ENCODE measurements at places on chromosomes 1 and 21.

DNA sequence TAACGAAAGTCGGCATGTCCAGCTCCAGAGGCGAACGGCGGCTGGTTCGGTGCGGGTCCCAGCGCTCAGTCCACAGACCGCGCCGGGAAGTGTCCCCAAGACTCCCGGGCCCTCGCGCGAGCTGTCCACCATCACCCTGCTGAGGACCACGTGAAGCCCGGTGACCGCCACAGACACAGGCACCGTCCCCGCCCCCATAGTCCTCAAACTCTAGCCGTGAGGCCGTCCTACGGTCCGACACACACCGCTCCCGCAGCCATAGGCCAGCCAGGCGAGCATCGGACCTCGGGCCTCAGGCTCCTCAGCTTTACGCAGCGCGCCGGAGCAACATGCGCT, 535 bp downstream of the SETD4 start:
- no peak for DNase-seq

DNA sequence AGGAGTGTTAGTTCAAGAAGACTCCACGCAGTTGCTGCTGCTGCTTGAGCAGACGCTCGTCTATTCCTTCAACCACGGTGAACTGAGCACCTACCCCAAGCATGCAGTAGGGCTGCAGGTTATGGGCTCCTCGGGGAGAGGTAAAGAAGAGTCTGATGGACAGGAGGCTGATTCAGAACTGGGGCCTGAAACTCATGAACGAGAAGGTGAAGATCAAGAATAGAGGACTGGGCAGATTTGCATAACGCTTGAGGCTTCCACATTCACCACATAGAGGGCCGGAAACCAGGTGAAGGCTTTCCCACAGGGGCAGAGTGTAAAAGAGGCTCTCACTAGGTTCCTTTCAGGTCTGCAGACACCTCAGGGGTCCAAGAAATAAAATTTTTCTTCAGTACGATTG, 9.1 kb downstream of the ABCA4 start:
- DNase-seq, result no peak

GRCh38 chr1:82152356-82153271, 351.9 kb downstream of the ADGRL2 start:
- DNase-seq, result no peak

GRCh38 chr1:194295685-194296084, 1109.3 kb upstream of the B3GALT2 start:
- DNase-seq, result no peak

GRCh38 chr1:114153261-114154145, at the start of gene SYT6:
SYT6 (minus strand) TSS chr1:114153869; CDS start chr1:114153772, 97 bp downstream.
- DNase-seq, result peak; percentile 43

DNA sequence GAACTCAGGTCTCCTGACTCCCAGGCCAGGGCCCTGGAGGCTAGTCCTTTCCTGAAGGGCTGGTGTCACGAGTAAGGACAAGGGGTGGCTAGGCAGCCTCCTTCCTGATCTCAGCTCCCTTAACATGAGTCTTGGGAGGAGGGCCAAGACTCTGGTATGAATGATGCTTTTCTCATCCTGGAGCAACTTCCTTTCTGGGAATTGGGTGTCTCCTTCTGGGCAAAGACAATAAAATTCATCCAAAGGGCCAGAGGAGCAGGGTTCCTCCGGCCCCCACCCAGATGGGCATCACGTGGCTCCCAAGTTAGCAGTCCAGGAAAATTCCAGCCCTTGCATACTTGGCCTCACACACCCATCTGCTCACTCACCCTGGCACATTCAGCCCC, at the start of gene FAM167B:
Gene FAM167B (plus strand): TSS at position 335 of the 386 bp plus-strand sequence. CDS start 200 bp downstream, outside the sequence.
- DNase-seq, result no peak

GRCh38 chr1:115323366-115324004, 14.6 kb downstream of the NGF start:
- DNase-seq, result no peak

GRCh38 chr1:192224396-192224795, 66.1 kb downstream of the RGS18 start:
- no peak for DNase-seq

DNA sequence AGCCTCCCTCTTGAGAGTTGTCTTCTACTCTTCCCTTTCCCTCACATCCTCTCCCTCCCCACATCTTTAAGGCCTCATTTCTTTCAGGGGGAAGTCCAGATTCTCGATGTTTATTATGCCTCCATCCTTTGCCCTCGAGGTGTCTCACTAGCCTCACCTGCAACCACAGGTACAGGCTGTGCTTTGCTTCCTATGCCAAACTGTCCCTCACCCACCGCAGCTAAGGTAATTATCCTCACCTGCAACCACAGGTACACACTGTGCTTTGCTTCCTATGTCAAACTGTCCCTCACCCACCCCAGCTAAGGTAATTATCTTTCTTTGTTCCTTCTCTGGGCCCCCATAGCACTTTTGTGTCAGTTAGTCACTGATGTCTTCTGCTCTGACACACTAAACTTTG, 328.1 kb upstream of the SNX7 start:
- no peak for DNase-seq

DNA sequence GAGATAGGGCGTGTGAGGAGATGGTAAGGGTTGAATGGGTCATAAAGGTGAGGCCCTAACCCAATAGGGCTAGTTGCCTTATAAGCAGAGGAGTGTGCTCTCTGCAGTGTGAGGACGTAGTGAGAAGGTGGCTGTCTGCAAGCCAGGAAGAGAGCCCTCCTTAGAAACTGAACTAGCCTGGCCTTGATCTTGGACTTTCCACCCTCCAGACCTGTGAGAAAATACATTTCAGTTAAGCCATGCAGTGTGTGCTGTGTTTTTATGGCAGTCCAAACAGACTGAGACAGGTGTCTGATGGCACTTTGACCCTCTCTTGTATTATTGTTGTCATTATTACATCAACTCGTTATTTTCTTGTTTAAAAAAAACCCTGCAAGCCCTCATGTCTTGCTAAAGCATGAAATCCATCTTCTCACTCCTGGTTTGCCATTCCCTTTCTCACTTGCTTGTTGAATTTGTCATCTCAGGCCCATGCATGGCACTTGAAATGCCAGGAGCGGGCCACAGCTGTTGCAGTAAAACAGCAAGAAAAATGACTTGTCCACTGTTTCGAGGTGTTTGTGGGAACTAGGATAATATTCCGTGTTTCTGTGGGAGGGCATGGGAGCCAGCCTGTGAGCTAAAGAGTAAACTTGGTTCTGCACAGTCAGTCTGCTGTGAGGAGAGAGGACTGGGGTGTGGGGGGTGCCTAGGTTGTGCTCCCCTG, 78.6 kb downstream of the STUM start:
- no peak for DNase-seq

DNA sequence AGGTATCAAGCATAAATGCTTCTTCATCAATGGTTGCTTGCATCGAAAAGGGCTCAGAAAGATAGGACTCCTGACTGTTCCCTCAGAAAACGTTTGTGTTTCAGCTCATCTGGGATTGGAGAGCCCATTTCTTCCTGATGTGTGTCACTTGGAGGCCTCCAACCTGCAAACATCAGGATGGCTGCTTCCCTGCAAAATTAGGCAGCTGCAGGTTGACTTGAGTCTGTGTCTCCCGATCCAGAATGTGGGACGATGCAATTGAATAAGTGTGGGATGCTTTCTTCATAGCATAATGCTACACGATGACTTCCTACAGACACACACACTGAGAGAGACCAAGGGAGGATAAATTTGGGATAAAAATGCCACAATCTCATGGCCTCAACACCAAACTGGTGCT, 42.2 kb downstream of the OLIG1 start:
- DNase-seq, result no peak

GRCh38 chr1:228337711-228338520, 68.7 kb downstream of the TRIM11 start:
- DNase-seq, result no peak

GRCh38 chr1:151988405-151988923, 5.2 kb downstream of the S100A10 start:
- no peak for DNase-seq

GRCh38 chr1:92973203-92973897, 12.1 kb upstream of the DIPK1A start:
- no peak for DNase-seq

DNA sequence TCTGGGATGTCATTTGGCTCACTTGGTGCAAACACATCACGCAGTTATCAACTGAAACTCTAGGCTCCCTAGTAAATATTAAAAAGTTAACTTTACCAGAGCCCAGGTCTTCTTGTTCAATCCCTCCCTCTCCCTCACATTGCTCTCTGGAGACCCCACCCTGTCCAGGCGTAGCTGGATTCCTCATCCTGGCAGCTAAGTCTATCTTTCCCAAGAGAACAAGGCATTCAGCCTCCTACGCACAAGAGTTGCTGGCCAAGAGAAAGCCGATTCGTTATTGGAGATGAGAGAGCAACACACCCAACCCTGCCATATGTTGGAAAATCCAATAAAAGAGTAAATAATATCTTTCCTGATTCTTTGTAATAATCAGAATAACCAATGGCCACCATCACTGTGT, 117.9 kb downstream of the SLC30A10 start:
- DNase-seq, result no peak

DNA sequence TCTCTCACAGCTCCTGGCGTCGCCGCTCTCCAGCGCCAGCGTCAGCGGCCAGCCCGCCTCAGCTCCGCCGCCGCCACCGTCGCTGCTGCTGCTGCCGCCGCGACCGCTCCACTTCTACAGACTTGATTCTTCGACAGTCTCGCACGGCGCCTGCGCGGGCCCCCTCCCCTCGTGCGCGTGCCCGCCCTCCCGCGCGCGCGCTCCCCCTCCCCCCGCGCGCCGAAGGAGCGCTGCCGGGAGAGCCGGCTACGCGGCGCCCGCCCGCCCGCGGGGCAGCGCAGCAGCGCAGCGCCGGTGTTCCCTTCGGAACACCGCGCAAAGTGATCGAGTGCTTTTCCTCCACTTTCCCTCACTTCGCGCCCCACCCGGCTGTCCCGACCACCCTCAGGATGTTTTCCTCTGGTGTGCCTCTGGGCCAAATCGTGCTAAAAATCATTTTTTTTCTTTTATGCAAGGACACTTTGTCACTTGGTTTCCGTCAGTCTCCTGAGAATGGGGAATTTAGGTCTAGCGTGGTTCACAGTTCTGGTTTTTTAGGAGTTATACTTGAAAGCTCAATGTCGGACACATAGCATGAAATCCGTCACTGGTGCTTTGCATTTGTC, at the start of gene IRF2BP2:
Gene IRF2BP2 (minus strand): TSS at position 118 of the 605 bp plus-strand sequence. CDS start 684 bp downstream, outside the sequence.
- DNase-seq, result peak; percentile 73

DNA sequence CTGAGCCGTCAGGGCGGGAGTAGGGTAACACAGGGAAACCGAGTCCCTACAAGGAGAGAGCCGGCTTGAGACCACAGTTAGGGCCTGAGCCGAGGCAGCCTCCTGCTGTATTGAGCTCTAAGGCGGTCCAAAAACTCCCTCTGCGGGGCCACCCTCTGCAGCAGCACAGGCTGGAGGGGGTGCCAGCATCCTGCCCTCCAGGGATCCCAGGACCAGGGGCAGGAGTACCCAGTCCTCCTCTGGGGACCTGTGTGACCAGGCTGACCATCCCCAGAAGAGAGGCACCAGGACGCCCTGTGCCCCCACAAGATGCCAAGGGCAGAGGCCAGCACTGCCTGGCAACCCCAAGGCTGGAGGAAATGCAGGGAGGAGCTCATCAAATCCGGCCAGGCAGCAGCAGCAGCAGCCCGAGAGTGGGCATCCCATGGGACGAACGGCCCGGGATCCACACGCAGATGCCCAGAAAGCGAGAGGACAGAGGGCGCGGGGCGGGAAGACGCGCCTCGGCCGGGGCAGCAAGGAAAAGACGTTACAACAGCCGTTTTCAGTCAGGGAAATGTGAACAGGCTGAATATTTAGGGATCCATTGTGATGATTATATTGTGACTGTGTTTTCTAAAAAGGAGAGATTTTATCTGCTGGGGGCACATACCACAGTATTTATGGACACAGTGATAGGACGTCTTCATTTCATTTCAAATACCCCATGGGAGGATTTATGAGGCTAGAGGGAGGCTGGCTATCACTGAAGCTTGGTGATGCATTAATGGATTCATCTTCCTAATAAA, 57.1 kb upstream of the COL18A1 start:
- DNase-seq, result no peak

DNA sequence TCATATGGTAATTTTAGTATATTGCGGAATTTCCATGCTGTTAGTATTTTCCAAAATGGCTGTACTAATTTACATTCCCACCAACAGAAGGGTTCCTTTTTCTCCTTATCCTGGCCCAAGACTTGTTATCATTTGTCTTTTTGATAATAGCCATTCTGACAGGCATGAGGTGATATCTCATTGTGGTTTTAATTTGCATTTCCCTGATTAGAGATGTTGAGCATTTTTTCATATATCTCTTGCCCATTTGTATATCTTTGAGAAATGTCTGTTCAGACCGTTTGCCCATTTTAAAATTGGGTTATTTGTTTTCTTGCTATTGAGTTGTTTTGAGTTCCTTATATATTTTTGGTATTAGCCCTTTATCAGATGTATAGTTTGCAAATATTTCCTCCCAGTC, 14.0 kb downstream of the CAPZA1 start:
- no peak for DNase-seq

DNA sequence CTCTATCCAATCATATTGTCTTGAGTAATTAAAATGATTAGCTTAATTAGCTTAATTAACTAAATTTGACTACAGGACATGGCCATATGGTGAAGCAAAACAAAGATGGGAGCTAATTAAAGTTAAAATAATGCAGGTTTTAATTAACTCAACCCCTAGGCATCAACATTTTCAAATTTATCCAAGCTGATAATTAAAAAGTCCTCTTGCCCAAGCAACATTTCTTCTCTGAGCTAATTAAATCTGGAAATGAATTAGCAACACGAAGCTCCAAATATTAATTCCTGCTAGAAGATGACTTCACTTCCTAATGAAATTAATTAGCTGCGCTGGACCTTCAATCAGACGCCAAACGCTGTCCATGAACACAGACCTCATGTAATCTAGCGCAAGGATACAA, 27.9 kb downstream of the LMO4 start:
- no peak for DNase-seq

- DNase-seq, result no peak
These were observed 124.0 kb downstream of the BRINP3 start for GRCh38 chr1:190353538-190354101.

DNA sequence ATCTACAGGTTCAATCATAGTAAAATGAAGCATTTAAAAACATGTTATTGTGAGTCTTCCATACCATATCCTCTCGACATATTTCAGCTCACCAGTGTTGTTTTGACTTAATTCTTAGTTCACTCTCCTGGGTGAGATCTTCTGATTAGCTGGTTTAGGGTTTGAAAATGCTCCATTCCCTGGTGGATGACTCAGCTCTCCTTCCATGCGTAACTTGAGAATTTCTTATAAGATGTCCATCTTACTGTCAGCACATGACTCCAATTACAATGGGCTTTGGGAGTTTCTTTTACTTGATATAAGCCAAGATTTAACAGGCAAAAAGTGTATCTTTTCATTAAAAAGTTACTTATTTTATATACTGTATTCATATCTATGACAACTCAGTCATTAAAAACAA, 476.5 kb downstream of the BRINP3 start:
- DNase-seq, result no peak

GRCh38 chr1:94843430-94843829, 23.3 kb downstream of the SLC44A3 start:
- no peak for DNase-seq
